ENCODE measurements at places on chromosomes 5 and 9. TPM values are rescaled to one million over a fixed set of nuclear protein-coding genes. Genes with fewer than 3 reads are reported as not detected.

- no peak for DNase-seq
Observed at GRCh38 chr5:166992874-166993722, 1298.3 kb upstream of the WWC1 start.

- DNase-seq = no peak
Observed at GRCh38 chr5:132281856-132282614, 12.2 kb upstream of the SLC22A4 start.

DNA sequence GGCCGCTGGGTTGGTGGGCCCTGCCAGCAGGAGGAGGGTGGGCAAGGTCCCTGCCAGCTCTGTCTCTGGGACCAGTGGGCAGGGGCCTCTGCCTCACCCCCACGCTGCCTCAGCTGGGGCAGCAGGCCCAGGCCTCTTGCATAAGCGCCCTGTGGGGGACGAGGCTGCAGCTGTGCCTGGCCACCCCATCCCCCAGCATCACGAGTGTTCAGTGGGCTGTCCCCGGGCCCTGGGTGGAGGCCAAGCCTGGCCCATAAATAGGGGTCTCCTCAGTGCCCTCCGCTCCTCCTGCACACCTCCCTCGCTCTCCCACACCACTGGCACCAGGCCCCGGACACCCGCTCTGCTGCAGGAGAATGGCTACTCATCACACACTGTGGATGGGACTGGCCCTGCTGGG is at the start of gene PTGDS:
Gene PTGDS (plus strand): TSS at position 282 of the 400 bp plus-strand sequence. CDS start 75 bp downstream, at position 357.
- DNase-seq = no peak

- DNase-seq = no peak
Observed at GRCh38 chr5:99179206-99179605, 250.4 kb upstream of the CHD1 start.

The DMRTA1 gene
- not detected for total RNA-seq

- no peak for DNase-seq
Observed at GRCh38 chr5:37945446-37945845, 105.6 kb upstream of the GDNF start.
